Stimulated activated CD4-positive, alpha-beta T cell treated with anti-CD3 and anti-CD28 coated beads, Interleukin-1b, Interleukin-23, amount 100 ng/mL, for 1 hour (primary cell): ENCODE measurements at places on chromosomes 12 and 14.

DNA sequence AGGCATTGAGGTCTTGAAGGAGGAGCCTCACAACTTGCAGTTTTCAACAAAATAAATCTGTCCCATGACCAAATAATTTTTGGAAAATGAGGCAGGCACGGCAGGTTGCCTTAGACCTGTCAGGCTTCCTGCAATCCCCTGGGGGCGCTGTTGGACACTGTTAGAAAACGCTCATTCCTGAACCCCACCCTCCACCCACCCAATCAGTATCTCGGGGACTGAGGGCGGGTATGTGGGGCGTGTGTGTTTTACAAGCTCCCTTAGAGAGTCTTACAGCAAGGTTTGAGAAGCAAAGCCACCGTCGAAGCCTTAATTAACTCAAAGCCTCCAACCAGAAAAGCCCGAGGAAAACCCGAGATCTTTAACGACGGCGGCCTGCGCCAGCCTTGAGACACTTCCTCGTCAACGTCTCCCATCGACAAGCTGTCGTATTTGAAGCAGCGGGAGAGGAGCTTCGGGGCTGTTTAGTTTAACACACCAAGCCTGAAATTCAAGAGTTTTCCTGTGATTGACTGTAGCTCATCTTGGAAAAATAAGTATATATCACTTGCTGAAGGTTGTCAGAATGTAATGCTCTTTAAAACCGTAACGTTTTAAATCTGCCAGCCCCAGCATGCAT, 123.0 kb downstream of the GLT1D1 start:
- no peak for DNase-seq

DNA sequence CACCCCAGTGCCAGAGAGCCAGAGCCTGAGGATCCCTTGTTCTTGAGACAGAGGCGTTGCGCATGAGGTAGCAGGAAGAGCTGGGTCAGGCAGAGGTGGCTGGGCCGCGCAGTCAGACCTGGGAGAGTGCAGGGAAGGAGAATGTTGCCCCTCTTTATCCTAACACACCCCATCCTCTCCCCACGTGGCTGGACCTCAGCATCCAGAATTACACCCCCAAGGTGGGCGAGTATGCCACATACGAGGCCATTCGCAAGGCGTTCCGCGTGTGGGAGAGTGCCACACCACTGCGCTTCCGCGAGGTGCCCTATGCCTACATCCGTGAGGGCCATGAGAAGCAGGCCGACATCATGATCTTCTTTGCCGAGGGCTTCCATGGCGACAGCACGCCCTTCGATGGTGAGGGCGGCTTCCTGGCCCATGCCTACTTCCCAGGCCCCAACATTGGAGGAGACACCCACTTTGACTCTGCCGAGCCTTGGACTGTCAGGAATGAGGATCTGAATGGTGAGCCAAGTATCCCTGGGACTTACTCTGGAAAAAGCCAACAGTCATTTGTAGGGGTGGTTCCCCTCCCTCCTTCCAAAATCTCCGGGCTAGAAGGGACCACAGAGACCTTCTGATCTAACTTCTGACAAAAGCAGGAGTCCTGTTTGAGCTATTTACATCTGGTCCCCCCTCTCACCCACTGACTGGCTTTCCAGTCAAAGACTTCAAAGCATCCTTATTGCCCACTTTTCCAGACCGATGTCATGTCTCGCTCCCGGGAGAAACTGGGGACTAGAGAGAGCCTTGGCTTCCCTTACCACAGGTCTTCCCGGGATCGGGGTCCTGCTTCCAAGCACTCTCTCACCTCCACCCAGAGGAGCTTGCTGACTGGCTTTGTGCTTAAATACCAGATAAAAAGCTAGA, 6.1 kb downstream of the MMP14 start:
- no peak for DNase-seq

GRCh38 chr12:68451261-68452077, 119.3 kb upstream of the MDM1 start:
- DNase-seq: peak; percentile 2

- DNase-seq: no peak
These were observed 138.7 kb upstream of the MED13L start for GRCh38 chr12:116416166-116416565.

- no peak for DNase-seq
These were observed 66.8 kb upstream of the GPR68 start for GRCh38 chr14:91311284-91311662.

DNA sequence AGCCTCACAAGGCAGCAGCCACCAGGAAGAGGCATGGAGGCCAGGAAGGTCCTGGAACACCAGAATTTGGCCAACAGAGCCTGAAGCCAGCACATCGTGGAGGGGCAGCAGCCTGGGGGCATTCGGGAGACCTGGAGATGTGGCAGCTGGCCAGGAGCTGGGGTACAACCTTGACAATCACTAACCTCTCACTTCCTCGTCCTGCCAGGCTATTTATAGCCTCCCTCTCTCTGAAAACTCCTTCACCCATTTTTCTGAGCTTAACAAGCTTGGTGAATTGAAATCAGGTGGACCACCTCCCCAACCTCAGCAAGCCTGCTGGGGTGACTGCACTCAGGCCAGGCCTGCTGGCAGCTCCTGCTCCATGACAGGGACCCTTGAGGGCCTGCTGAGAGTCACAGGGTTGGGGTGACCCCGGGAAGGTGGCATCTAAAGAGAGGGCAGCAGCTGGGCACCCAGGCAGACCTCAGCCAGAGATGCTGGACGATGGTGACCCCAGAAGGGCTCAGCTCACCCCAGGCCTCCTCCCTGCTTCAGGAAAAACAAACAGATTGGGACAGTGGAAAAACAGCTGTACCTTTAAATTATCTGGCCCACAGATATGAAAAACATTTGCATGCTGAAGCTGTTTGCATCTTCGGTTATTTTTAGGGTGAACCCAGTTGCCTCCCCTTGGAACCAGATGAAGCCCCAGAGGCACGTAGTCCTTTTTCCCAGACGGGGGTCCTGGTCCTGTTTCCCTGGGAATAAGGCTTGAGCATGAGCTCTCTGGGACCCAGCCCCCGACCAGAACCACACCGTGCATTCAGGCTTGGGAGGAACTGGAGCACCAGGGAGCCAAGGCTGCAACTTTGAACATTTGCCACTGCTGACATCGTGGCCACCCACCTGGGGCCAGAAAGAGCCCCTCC, 67.0 kb downstream of the PITPNM2 start:
- no peak for DNase-seq

GRCh38 chr14:65223636-65224035, 121.3 kb upstream of the MAX start:
- no peak for DNase-seq

GRCh38 chr12:123919980-123920360, 52.7 kb downstream of the CCDC92 start:
- no peak for DNase-seq

DNA sequence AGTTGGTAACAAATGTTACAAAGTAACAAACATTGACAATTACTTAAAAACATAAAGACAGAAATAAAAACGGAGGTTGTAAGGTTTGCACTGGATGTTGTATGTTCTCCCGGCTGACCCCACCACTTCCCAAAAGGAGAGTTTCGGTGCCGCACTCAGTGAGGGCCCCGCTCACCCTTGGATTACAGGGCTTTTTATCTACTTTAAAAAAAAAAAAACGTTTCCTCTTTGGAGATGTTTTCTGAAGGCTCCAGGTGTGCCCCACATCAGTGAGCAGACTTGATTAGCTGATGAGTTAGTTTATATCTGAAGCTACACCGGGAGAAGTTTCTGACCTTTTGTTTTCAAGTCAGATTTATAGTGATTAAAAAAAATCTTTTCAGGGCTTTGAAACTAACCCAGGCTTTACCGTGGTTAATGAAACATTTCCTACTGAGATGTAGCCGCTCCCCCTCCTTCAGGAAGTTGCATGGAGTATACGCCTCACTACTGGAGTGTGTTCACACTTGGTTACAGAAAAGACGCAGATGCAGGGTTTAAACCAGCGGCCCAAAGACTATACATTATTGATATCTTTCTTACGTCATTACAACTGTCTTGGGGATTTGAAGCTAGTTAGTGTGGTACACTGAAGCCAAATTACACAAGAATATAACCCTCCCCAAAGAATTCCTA, 38.0 kb upstream of the BCL7A start:
- no peak for DNase-seq

GRCh38 chr12:15717940-15718567, 71.1 kb downstream of the EPS8 start:
- no peak for DNase-seq

- DNase-seq: no peak
These were observed 473.5 kb downstream of the FOXG1 start for GRCh38 chr14:29240066-29240465.

DNA sequence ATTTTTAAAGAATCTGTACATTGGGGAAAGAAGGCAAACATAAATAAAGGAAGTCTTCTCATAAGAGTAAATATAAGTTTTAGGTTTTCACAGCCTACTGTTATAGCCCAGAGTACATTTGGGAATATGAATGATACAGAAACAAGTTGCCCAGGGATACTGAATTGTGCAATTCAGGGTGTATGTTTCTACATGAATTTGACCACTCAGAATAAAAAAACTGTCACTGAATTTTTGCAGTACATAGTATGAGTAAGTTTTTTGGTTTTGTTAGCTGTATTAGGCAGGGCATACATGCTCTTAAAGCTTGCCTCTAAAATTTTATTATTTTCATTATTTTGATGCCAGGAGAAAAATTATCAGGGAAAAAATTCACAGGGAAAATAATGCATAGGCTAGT, 6.6 kb upstream of the PCNX4 start:
- no peak for DNase-seq

DNA sequence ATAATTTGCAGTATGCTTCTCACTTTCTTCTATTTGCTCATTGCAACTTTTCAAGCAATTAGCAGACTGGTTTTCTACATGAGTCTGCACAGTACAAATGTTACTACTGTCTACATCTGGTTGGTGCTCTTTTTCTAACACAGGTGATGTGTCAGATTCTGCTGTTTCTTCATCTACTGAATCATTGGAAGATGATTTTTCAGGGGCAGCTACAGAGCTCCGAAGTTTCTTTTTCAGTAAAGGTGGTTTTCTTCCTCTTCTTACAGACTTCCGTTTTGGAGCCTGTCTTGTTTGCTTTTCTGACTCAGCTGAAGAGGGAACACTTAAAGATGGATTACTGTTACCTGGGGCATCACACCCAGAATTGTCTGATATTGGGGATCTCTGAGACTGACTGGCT, 62.1 kb downstream of the SCAF11 start:
- DNase-seq: no peak

DNA sequence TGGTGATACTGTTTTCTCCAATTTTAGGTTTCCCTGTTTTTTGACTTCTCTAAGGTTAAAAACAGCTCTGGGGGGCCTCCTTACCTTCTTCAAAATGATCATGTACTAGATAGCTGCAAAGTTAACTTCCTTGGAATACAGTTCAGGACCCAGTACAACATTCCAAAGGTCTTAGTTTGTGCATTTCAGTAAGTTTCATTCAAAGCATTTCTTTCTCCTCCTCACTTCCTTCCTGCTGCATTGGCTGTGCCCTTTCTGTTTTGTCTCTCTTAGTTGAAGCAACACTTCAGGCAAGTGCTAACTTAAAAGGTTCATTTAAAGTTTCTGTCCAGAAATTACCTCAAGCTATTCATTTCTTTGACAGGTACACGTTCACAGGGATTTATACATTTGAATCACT, 95.7 kb downstream of the SCN8A start:
- DNase-seq: no peak

- no peak for DNase-seq
These were observed 10.9 kb upstream of the MYL2 start for GRCh38 chr12:110931315-110931728.

- DNase-seq: no peak
These were observed 272.3 kb upstream of the NOVA1 start for GRCh38 chr14:26870096-26870495.

DNA sequence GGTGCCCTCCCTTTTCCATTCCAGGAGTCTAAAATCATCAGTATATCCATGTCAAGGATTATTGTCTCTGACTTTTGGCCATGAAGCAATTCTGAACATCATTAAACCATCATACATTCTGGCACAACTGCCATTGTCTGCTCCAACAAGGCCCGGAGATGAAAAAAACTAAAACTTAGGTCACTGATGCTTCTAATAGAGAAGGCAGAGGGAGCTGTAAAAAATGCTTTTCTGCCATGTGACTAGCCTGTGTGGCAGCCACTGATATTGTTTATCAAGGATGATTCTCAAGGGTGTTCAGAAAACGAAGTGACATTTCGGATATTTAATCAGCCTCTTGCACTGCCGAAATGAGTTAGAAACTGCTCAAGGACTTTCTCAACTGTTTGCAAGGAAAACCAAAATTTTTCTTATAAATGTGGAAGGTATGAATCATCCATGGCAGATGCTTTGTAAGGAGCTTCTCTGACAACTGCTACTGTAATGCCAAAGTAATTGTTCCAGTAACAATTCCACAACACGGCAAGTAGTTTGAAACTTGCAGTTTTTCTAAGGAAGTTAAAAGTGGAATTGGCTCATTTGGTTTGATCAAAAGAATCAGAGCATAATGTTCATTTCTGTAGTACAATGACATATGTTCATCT, 1076.5 kb upstream of the FLRT2 start:
- DNase-seq: no peak

- no peak for DNase-seq
These were observed 68.8 kb downstream of the EXOC5 start for GRCh38 chr14:57199921-57200320.

GRCh38 chr14:60965402-60965801, 15.5 kb downstream of the TRMT5 start:
- DNase-seq: no peak

DNA sequence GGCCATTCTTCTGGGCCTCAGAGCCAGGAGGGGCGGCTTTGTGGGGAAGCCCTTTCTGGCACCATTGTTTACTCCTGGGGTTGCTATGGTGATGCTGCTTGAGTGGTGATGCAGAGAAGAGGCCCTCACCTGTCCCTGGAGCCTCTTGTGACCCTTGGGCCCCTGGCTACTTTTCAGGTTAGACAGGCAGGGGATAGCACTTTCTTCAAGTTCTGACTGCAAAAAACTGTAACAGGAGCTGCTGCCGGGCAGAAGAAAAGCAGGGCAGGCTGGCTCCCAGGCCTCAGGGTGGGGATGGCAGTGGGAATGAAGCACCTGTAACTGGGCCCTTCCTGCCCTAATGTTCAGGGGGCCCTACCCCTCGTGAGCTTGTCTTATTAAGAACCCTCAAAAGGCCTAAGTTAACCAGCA, at the start of gene TEX52:
Gene TEX52 (minus strand): TSS at position 19 of the 411 bp plus-strand sequence. CDS start 13 bp downstream, at position 6.
- no peak for DNase-seq

DNA sequence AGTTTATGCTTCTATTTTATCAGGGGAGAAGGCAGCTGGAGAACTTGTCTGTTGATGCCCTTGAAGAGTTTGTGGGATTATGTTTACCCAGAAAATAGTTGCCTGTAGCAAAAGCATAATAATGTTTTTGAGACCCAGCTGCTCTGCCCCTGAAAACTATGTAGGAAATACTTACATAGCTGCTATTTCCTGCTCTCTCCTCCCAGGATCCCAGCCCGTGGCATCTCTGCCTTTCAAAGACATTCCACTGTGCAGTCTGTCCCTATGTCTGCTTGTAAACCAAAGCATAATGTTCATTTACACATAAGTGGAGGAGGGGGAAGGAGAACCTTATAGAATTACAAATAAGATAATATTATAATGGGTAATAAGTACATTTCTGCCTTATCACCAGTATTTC, 198.7 kb downstream of the SYT1 start:
- no peak for DNase-seq

GRCh38 chr12:92142251-92142926, 3.3 kb downstream of the BTG1 start:
- no peak for DNase-seq

- no peak for DNase-seq
These were observed 918.0 kb downstream of the AACS start for GRCh38 chr12:125983094-125983783.
